ENCODE measurements at places on chromosomes 3 and 15.

GRCh38 chr3:67653425-67654098 lies 850 bp downstream of the SUCLG2 start:
- DNase-seq = no peak

DNA sequence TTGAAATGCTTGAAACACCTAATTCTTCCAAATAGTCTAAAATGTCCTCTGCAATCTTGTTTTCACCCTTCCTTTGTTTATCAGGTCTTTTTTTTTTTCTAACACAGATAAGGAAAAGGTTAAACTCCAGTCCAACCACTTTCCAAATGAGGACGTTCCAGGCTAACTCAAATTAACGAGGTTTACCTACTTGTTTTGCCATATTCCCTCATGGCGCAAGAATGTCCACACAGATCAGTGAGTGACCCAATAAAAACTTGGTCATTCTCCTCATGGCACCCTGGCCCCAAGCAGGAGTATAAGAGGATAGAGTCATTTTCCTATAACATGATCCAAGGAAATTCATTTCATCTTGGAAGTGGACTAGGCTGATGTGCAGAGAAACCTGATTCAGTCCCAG lies 6.6 kb upstream of the LIPC start:
- DNase-seq = no peak

DNA sequence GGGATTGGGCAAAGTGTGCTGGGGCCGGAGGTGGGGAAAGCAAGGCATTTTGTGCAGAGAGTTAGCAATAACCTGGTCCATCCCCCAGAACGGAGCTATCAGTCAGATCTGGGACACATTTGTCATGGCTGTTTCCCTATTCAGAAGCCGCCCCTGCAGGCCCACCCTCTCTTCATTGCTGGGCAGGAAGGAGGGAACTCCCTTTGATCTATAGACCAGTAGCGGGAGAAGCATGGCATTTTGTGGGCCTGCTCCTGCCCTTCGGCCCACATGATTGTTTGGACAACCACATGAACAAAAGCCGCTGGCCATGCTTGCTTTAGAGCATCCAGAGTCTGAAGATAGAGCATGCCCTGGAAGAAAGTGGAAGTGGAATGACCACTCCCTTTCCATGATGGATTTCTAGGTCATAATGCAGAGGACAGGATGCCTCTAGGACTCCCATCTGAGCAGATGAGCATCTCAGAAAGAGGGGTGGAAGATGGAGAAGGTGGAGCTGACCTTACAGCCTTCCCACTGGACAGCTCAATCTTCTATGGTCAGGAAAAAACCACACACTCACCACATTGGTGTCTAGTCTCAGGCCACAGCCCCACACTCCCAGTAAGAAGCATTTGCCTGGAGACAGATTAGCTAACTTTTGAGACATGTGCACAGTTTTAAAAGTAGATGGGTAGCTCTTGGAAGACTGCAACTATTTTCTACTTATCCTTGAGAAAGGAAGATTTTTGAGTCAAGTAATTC lies 11.9 kb upstream of the LRTM1 start:
- DNase-seq = no peak

DNA sequence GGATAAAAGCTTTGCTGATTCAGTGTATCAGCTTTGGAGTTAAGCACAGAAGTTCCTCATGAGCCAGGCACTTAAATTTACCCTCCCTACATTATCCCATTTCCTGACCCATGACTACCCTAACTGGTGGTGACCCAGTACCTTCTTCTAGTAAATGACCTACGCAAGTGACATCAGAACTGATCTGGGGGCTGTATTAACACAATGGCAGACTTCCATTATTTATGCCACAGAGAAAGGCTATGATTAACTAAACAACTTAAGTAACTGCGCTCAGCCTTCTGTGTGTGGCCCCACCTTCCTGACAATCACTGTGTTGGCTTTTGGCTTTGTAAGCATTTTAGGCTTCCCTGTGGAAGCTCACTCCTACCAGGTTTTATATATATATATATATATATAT lies 1.9 kb downstream of the MB21D2 start:
- DNase-seq = no peak

DNA sequence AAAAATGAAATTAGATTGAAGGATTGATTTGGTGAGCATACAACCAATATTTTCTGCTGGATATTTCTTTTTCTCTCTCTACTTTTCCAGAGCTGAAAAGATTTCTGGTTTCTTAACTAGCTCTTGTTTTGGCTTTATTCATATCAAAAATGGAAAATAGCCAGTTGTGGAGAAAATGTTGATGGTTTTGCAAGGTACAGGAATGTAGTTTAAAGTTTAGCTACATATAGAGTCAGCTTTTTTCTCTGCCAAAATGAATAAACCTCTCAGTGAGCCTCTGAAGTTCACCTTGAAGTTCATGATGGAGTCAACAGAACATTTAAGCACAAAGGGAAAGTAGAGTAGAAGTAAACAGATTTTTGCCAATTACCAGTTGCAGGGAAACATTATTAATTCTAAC lies 720.5 kb upstream of the ALCAM start:
- no peak for DNase-seq

DNA sequence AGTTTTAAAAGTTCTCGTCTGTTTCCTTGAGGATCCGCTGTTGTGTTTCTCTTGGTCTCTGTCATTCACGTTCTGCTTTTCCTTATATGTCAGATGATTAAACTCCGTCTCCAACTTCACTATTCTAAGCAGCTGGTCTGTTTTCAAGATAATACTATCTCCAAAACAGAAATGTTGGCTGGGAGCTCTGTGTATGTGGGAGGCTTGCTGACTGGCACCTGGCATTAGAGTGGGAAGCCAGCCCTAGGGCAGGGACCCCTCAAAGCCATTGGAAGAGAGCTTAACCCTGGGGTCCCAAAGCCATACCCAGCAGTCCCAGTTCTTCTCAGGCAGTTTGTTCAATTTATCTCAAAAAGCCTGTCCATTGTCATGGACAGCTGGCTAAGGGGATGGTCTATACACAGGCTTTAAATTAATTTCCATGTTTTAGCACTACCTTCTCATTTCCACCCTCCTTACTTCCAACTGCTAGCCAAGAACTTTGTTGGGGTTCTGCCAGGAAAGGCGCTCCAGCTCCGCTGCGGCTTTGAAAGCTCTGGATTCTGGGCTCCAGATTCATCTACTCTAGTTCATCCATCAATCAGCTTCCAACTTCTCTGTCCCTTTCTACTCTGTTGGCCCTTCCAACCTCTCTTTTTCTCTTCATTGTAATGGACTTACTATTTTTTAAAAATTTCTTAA lies 9.2 kb downstream of the BTBD1 start:
- no peak for DNase-seq

- no peak for DNase-seq
Observed at GRCh38 chr3:8891303-8891702, 72.0 kb downstream of the RAD18 start.

GRCh38 chr3:46725621-46726314 lies 8.1 kb upstream of the PRSS50 start:
- DNase-seq = no peak

DNA sequence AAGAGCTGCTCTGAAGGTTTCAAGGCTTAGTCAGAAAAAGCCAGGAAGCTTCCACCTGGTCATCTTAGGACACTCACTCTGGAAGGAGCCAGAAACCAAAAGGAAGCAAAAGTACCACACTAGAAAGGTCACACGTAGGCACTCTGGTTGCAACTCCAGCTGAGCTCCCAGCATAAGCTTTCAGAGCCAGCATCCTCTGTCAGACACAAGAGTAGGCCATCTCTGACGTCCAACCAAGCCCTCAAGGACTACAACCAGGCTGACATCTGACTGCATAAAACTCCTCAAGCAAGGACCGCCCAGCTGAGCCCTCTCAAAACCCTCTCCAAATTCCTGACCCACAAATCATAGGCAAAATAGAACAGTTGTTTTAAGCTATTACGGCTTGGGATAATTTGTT lies 12.8 kb downstream of the SH3BP5 start:
- no peak for DNase-seq

- no peak for DNase-seq
Observed at GRCh38 chr3:87949189-87949878, 109.5 kb downstream of the CGGBP1 start.

DNA sequence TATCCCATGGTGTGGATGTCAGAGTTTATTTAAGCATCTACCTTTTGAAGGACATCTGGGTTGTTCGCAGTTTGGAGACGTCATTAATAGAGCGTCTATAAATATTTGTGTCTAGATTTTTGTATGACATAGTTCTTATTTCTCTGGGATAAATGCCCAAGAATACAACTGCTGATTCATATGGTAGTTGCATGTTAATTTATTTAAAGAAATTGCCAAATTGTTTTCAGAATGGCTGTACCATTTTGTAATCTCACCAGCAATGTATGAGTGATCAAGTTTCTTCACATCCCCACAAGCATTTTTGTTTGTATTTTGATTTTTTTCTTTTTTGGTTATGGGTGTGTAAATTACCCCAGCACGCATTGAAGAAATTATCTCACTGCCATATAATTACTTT lies 656.9 kb downstream of the NTRK3 start:
- DNase-seq = no peak

- DNase-seq = no peak
Observed at GRCh38 chr3:33991673-33992072, 193.2 kb downstream of the PDCD6IP start.

Data from nucleus accumbens (tissue), 56 donors.